NCI-H1694 (cell line): ENCODE measurements at places on chromosomes 4 and X.

DNA sequence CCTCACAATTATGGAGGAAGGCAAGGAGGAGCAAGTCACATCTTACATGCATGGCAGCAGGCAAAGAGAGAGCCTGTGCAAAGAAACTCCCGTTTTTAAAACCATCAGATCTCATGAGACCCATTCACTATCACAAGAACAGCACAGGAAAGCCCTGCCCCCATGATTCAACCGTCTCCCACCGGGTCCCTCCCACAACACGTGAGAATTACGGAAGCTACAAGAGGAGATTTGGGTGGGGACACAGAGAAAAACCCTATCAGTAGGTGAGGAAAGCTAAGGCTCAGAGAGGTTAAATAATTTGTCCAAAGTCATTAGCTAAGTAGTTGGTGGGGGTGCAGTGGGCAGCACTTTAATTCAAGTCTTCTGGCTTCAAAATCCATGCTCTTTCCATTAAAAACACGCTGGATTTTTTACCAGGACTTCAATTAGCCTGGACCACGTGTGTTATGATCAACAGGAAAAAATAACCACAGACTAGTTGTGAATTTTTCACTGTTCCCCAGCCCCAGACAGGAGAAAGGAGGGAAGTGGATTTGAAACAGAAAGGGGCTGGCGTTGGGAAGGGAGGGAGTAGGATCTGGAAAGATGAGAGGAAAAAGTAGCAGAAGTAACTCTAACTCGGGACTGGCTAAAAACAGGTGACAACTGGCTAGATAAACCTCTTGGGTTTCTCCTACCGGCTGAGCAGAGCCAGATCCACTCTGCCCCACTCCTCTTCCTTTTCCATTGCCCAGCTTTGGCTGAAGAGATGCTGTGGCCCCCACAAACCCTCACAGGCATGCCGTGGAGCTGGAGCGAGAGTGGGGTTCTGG lies 986 bp downstream of the MTMR8 start:
- no peak for DNase-seq

- no peak for DNase-seq
Measured at GRCh38 chr4:6955261-6955911, 45.8 kb downstream of the TBC1D14 start.

DNA sequence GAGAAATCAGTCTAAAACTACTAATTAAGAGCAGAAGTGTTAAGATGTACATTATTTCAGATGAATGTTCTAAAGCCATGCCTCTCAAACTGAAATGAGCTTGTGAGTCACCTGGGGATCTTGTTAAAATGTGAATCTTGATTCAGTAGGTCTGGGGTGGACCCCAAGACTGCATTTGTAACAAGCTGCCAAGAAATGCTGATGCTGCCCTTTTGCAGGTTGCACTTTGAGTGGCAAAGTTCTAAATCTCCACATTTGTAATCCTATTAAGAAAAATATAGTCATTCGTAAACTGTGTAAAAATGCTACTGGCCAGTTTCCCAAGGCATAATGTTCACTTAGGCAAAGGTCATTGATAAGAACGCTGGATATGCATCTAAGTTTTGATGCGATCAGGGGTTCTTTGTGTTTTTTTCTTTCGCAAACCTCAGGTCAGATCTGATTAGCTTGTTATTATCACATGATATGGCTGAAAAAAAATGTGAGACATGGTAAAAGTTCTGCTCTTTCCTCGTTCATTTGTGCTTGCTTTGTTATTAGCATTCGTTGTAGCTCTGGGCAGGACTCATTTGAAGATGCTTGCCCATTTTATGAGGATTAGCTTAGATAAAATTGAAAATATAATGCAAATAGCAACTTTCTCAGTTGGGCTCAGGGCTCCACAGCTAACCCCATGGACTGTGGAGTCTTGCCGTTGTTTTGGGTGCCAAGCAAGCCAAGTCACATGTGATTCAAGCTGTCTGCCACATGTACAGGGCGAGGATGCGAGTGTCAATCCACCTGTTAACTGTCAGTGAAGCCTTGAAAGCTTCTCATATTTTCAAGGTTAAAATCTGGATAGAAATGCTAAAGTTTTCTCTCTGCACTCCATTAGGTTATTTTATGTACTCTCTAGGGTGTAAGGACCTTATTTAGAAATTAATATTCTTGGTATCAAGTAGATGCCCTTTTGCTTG lies 12.1 kb downstream of the TBC1D1 start:
- DNase-seq, result no peak

DNA sequence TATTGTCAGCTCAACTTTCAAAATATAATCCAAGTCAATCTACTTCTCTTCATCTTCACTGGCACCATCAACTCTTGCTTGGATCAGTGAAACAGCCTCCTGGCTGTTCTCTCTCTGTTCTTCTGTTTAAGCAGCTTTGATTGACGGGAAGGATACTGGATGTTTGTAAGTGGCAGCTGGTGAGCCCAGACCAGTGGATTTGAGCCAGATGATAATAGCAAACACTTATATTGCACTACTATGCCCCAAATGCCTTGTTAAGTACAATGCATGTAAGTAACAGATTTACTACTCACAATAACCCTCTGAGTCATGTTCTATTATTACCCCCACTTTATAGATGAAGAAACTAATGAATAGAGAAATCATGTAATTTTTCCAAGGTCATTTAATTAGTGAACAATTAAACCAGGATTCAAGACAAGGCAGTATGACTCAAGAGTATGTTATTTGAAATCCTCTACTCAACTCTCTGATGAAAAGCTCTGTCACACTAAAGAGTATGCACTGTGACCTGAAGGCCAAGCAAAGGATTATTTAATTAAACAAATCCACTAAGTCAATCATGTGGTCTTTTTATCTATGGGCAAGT lies 44.8 kb downstream of the SPANXN3 start:
- no peak for DNase-seq

- no peak for DNase-seq
Measured at GRCh38 chr4:24006269-24006668, 116.4 kb upstream of the PPARGC1A start.

- DNase-seq, result no peak
Measured at GRCh38 chr4:9944431-9945425, 76.6 kb downstream of the SLC2A9 start.

DNA sequence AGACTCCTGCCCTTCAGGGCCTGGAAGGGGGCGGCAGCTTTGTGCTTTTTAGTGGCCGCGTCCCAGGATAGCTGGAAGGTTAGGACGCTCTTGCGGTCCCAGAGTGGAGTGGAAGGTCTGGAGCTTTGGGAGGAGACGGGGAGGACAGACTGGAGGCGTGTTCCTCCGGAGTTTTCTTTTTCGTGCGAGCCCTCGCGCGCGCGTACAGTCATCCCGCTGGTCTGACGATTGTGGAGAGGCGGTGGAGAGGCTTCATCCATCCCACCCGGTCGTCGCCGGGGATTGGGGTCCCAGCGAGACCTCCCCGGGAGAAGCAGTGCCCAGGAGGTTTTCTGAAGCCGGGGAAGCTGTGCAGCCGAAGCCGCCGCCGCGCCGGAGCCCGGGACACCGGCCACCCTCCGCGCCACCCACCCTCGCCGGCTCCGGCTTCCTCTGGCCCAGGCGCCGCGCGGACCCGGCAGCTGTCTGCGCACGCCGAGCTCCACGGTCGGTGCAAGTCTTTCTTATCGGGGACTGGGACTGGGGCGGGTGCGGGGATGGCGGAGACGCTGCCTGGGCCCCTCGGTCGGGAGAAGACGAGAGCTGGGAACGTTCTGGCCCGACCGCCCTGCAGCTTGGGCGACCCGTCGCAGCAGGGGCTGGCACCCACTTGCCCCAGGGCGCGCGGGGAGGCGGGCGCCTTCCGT lies at the start of gene EDNRA:
EDNRA (plus strand) TSS at position 207 of the 686 bp plus-strand sequence. CDS start 4,585 bp downstream, outside the sequence.
- DNase-seq, result no peak

GRCh38 chrX:44401151-44401550 lies 57.7 kb upstream of the EFHC2 start:
- DNase-seq, result no peak

DNA sequence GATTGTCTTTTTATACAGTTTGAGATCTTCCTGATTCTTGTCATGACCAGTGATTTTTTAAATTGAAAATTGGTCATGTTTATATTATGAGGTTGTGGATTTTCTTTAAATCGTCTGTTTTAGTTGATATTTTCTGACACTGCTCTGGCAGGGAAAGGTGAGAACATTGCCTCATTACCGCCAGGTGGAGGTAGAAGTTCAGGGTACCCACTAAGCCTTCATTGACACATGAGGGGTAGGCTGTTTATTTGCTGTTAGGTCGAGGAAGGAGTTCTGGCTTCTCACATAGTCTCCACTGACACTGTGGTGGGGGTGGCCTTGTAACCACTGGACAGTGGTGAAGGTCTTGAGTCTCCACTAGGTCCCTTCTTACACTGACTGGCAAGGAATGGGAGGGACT lies 117.6 kb upstream of the GPR101 start:
- no peak for DNase-seq

DNA sequence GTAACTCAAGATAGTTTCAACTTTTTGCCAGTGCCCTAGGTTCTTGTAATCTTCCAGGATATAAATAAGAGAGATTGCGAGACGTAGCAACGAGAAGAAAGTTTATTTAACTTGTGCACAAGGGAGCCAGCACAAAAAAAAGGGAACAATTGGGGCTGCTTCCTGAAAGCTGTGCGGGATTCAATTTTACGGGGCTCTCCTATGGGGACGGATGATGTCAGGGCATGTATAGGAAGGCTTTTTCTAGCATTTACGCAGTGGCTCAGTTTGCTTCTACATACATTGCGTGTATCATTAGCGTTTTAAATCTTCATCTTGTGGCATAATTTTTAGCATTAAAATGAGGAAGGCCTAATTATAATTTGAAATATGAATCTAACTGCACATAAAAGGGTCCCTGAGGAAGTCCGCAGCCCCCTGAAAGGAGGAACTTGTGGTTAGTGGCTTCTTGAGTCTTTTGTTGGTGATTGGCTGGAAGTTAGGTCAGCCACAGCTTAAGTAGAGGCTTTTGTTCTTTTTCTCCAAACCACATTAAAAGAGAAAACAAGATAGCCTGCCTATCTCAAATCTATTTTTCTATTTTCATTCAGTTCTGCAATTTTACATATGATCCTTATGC lies 668.2 kb upstream of the NDST4 start:
- no peak for DNase-seq

- no peak for DNase-seq
Measured at GRCh38 chrX:29662759-29663503, 552.4 kb upstream of the MAGEB2 start.

DNA sequence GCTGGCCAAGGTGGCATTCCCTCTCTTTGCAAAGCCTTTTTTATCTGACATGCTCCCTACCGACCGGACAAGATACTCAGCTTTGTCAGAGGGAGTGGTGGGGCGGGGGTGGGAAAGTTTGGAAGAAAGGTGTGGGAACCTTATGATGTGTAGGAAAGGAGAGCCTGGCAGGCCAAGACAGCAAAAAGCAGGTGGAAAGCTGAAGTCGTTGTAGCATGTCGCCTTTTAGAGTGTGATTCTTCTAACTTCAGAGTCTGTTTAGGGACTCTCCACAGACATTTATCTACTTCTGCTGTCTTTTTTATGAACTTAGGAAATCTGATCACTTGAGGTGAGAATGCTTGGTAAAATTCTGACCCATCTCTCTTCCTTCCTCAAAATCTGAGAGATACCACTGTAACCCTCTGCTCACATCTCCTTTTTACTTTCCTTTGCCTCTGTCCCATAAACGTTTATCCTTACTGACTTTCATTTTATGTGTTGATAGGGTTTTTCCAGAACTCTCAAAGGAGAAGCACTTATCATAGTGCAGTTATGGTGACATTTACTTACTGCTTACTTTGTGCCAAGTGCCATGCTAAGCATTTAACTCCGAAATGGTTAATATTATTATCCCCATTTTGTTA lies 8.2 kb upstream of the RUFY3 start:
- DNase-seq, result no peak

DNA sequence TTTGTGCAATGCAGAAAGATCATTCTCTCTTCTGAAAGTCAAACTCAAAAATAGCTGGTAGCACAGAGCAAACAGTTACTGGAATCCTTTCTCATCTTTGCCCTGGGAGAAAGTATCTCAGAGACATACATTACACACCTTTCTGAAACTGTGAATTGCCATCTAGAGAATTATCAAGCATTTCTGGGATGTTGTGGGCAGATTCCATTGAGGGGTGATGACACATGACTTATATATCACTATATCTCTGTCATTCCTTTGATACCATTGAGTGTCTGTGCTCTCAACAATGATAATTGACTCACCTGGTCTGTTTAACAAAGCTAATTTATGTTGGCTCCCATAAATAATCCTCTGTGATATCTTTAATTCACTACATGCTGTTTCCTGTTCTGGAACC lies 13.0 kb downstream of the SLIT2 start:
- no peak for DNase-seq

GRCh38 chr4:38684951-38685844 lies 21.2 kb downstream of the KLF3 start:
- DNase-seq, result no peak

GRCh38 chr4:41882625-41883347 lies 52.4 kb upstream of the TMEM33 start:
- DNase-seq, result peak; percentile 48

DNA sequence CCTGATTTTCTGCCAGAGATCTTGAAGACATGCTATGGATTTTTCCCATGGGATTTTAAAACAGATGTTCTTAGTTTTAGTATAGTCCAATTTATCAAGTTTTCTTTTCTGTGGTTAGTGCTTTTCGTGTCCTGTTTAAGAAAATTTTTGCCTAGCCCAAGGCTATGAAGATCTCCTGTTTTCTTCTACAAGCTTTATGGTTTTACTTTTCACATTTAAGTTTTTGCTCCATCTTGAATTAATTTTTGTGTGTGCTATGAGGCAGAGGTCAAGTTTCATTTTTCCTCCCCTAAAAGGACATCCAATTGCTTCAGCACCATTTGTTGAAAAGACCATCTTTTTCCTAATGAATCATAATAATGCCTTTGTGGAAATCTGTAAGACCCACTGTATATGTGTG lies 65.6 kb downstream of the POLR2B start:
- no peak for DNase-seq
